ENCODE measurements at places on chromosomes 7 and 10.

GRCh38 chr7:129083525-129083924 is 28.6 kb upstream of the TNPO3 start:
- DNase-seq = no peak

GRCh38 chr10:24462291-24462813 is 253.4 kb downstream of the KIAA1217 start:
- DNase-seq = no peak

GRCh38 chr10:85993840-85994507 is 372.6 kb downstream of the GRID1 start:
- no peak for DNase-seq

- DNase-seq = no peak
Measured at GRCh38 chr7:25877802-25878789, 273.9 kb upstream of the NFE2L3 start.

GRCh38 chr10:2214092-2214491 is 476.8 kb upstream of the ADARB2 start:
- no peak for DNase-seq

All from Jurkat, Clone E6-1 (cell line).